ENCODE measurements at places on chromosomes 16 and 17.

DNA sequence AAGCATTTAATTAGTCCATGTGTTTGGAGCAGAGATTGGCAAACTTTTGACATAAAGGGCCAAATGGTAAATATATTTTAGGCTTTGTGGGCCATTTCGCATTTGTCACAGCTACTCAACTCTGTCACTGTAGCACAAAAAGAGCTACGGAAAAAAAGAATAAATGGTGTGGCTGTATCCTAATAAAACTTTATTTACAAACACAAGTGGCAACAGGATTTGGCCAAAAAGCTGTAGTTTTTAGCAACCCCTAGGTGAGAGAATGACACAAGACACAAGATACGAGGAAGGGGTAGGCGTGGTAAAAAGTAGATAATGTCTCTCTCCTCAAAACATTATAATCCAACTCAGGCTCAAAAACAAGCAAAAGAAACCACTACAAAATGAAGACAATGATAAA, 66.5 kb downstream of the TTC19 start:
- no peak for DNase-seq

GRCh38 chr17:71942626-71943025, 178.2 kb upstream of the SOX9 start:
- no peak for DNase-seq

DNA sequence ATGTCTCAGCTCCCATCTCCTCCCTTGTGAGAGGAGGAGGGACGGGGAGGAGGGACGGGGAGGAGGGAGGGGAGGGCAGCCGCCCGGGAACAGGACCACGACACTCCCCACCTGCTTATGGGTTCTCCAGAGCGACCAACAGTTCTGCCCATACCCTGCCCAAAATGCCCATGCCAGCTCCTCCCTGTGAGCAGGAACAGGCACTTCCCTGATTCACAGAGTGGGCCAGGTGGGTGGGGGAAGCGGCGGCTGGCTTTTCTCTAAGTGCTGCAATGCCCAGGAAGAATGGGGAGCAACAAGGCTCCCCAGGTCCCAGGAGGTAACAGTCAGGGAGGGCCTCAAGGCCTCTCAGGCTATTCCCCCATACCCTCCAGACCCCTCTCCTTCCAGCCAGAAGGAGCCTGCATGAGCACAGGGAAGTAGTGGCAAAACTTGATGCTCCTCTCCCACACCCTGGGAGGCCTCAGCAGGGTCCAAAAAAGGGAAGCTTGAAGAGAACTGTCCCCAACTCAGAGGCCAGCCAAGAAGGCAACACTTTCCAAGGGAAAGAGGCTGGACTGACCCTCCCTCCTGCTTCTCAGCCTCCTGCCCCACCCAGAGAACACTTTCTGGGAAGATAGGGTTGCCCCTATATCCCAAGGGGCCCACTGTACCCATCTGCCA, 53.8 kb downstream of the MYO18A start:
- no peak for DNase-seq

GRCh38 chr16:86382774-86383407, 127.4 kb upstream of the FOXF1 start:
- no peak for DNase-seq

- DNase-seq = no peak
These were observed 6.0 kb downstream of the ARHGAP23 start for GRCh38 chr17:38434178-38434665.

DNA sequence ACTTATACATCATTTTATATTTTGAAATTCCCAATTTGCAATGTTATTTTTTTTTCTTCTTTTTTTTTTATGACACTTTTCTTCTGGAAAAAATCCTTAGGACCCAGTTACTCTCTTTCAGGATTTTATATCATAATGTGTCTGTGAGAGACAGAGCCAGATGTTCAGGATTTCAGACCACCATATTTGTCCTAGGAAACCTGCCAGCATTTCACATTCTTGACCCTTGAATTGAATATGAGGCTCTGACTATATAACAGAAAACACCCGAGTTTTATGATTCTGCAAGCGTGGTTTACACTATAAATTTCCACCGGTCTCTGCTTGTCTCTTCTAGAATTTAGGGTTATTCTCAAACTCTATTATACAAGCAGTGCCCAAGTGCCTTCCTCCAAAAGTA, 621.0 kb downstream of the WWOX start:
- DNase-seq = no peak

GRCh38 chr16:89575247-89576152, at the start of gene CPNE7:
TSS of gene CPNE7 (plus strand) at chr16:89575758. CDS start at chr16:89575898, 140 bp downstream.
- no peak for DNase-seq

GRCh38 chr16:14377326-14377725, 252.7 kb downstream of the PARN start:
- no peak for DNase-seq

DNA sequence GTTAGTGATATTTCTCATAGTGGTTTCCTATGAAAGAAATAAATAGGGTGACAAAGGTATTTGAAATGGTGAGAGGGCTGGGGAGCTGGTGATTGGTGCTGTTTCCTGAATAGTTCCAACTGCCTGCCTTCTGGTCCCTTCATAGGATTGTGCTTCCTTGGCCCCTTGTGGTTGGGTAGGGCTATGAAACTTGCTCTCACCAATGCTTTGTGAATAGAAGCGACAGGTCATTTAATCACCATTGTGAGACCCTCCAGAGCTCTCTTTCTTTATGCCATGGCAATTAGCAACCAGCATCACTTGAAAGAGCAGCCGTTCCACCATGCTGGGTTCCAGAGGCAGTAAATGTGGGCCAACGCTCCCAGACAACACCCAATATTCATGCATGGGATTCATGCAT, 23.7 kb upstream of the WWOX start:
- no peak for DNase-seq

DNA sequence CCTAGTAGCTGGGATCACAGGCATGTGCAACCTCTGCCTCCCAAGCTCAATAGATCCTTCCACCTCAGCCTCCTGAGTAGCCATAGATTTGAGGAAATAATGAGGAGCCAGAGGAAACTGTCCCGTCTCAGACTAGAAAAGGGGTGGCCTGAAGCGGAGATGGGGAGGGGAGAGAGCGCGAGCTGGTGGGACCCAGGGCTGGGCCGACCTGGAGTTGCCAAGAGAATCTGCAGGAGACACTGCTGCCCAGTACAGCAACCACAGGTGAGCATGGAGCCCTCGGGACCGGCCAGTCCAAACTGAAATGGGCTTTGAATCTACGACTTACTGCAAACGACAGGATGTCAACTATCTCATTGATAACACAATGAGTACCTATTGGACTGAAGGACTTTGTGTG, 24.3 kb downstream of the CD300A start:
- no peak for DNase-seq

DNA sequence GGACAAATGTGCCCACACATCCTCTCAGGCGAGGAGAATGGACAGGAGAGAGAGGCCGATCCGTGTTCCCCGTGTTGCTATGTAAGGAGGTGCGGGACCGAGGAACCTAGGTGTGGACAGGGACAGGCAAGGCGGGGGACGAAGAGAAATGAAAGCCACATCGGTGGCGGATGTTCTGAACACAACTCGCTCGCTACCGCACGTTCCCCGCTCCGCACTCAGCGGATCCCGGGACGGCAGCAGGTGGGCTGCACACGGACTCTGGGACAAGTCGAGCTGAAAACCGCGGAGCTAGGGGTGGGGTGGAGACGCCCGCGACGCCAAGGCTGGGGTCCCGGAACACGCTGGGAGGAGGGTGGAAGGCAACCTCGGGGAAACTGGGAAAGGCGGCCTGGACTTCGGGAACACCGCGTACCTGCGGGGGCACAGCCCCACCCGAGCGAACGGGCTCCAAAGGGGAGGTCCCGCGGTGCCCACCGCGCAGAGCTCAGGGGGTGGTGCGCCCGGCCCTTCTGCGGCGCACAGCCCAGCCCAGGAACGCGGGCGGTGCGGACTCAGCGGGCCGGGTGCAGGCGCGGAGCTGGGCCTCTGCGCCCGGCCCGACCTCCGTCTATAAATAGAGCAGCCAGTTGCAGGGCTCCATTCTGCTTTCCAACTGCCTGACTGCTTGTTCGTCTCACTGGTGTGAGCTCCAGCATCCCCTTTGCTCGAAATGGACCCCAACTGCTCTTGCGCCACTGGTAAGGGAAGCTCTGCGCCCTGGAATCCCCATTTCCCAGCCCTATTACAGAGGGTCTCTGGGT, at the start of gene MT1E:
Gene MT1E, plus strand, starts transcription at position 642 of the 803 bp plus-strand sequence. Its CDS starts 71 bp downstream, at position 713.
- DNase-seq = no peak

DNA sequence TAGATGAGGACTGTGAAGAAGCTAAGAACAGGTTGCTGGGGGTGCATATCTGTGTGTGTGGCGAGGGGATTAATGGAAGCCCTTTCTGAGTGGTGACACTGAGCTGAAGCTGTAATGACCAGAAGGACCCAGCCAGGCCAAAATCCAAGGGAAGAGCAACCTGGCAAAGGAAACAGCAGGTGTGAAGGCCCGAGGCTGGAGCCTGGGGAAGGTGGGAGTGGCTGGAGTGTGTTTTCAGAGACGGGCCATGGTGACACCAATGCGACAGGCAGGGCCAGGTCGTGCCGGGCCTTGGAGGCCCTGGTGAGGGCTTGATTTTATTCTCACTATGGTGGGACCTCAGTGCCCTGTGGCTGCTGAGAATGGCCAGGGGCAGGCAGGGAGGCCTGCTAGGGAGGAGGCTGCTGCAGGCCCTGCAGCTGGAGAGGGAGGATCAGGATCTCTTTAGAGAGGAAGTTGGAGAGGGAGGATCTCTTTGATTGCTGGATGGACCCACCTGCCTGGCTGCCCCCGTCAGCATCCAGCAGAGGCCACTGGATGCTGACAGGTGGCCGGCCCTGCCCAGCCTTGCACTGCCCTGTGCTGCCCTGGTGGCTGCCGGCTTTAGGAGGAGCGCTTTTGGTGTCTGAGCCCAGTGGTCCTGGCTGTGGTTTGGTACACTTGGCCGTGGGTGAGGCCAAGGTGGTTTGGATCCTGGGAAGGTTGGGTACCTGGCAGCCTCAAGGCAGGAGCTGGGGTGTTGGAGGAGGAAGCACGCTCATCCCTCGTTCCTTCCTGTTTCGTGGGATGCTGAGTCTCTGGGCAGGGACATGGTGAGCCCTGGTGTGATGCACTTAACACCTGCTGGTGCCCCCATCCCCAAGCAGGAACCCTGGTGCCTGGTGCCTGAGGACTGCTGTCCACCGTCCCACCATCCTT, 188.3 kb downstream of the SEC14L1 start:
- DNase-seq = no peak

DNA sequence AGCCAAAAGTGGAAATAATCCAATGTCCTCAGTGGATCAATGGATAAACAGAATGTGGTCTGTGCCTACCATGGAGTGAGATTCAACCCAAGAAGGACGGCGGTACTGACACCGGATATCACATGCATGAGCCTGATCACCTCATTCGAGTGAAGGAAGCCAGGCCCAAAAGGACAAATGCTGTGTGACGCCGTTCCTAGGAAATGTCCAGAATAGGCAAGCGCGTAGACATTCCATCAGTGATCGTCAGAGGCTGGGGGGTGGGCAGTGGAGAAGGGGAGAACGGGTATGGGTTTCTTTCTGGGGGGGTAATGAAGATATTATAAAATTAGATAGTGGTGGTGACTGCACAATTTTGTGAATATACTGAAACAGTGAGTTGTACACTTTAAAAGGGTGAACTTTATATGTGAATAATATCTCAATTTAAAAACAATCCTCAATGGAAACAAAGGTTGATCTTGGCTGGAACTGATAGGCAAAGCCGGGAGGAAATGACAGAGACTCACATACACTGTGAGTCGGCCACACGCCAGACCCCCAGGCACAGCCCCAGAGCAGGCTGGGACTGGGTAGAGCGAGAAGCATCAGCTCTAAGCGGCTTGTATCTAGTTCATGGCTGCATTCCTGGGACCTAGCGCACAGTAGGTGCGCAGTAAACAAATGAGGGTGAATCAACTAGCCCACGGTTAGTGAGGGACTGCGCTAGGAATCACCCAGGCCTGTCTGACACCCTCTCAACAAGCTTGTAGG, 3.5 kb downstream of the DBNDD1 start:
- DNase-seq = no peak

DNA sequence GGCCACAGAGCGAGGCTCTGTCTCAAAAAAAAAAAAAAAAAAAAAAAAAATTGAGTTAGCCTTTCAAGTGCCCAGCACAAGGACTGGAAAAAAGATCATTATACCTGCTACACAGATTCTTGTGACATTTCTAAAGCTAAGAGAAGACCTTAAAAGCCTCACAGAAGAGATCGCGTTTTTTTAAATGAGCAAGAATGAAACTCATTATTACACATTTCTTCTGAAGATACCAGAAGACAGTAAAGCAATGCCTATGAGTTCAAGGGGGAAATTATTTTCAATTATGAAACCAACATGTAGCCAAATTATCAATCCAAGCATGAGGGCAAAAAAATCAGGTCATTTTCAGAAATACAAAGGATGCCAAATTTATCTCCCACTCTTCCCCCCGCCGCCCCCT, 56.8 kb downstream of the MED13 start:
- no peak for DNase-seq

GRCh38 chr16:73143576-73144422, 95.9 kb upstream of the ZFHX3 start:
- DNase-seq = no peak

- DNase-seq = no peak
These were observed 1.0 kb downstream of the TELO2 start for GRCh38 chr16:1494129-1494640.

DNA sequence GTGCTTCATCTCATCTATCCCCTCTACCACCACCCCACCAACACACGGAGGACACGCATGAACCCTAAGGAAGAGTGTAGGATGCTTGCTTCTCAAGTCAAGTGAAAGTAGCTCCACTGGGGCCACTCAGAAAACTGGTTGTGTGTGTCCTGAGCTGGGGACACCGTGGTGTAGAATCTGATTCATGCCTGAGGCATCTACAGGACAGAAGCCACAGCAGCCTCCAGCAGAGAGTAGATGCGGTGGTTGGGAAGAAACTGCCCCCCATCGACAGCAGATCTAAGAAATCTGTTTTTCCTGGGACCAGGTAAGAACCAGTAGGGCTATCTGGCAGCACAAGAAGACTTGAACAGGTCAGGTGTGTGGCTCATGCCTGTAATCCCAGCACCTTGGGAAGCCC, 51.9 kb upstream of the HLF start:
- no peak for DNase-seq

DNA sequence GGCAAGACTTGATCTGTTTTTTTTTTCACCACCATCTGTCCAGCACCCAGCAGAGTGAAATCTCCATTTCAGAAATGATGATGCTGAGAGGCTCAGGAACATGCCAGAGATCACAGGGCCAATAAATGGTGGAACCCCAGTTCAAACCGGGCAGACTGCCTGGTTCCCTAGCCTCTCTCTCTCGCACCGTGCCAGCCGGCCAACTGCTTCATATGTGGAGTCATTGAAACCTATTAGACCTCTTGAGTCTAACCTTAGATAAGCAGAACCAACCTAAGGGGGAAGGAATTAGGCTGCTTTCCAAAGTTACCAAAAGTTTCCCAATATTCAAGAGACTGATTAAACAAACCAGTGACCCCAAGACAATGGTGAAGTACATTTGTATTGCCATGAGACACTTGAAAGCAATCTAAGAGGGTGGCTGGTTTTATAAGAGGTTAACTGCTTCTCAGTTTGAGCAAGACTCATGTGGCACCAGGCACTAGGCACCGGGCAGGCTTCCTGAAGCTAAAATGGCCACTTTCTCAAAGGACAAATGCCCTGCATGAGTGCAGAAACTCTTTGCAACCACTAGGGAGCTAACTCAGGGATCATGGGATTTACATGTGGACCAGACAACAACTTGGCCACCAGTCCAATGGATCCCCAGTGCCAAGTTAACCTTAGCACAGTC, 18.4 kb downstream of the TOX3 start:
- DNase-seq = no peak

- no peak for DNase-seq
These were observed 1.7 kb downstream of the ARHGAP27 start for GRCh38 chr17:45430738-45431530.

Data from NCI-H1436 (cell line).